ENCODE measurements at places on chromosomes 12 and 14.

- DNase-seq: no peak
These were observed 172.0 kb downstream of the BCAT1 start for GRCh38 chr12:24776861-24777260.

DNA sequence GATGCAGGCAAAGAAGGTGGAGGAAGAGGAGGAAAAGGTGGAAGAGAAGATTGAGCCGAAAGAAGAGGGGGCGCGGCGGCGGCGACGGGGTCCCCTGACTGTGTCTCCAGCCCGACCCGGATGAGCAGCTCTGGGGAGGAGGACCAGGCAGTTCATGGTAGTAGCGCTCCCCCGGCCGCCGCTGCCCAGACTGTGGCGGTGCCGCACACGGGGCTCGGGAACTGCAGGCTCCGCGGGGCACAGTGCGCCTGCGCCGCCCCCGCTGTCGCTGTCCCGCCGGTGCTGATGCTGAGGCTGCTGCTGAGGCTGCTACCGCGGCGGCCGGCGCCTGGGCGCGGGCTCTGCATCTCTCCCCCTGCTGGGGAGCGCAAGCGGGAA, at the start of gene KCNH5:
Gene KCNH5, minus strand, starts transcription at position 225 of the 378 bp plus-strand sequence. CDS start 272 bp downstream, outside the sequence.
- no peak for DNase-seq

DNA sequence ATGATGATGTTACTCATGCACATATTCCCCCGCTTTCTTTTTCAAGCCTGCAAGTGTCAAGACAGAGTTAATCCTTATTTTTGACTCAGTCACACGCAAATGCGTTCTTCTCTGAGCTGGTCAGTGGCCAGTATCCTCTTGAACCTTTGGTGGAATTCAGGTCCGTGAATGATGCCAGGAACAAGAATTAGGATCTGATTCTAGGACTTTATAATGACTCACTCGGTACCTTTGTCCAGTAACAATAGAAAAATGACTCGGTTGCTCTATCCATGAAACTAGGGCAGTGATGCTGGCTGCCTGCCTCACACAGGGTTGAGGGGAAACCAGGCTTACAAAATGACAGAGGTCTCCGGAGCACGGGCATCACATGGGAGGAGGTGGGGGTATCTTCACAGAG, 185.8 kb upstream of the NUDT4 start:
- DNase-seq: no peak

DNA sequence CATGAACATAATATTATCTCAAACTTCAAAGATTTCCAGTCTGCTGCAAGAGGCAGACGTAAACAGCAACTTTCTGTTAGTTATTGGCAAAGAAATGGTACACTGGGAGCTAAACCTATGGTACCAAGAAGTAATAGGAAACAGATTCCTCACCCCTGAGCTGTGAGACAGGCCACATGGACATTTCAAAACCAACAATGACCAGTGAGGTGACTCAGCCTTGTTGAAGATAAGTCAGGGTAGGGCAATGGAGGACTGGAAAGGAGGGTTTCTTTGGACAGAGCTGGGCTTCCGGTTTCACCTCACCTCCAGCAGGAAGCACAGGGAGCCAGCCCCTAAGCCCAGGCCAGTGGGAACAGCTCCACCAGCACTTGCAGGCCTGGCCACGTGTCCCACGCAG, 1320.5 kb downstream of the AACS start:
- DNase-seq: no peak

DNA sequence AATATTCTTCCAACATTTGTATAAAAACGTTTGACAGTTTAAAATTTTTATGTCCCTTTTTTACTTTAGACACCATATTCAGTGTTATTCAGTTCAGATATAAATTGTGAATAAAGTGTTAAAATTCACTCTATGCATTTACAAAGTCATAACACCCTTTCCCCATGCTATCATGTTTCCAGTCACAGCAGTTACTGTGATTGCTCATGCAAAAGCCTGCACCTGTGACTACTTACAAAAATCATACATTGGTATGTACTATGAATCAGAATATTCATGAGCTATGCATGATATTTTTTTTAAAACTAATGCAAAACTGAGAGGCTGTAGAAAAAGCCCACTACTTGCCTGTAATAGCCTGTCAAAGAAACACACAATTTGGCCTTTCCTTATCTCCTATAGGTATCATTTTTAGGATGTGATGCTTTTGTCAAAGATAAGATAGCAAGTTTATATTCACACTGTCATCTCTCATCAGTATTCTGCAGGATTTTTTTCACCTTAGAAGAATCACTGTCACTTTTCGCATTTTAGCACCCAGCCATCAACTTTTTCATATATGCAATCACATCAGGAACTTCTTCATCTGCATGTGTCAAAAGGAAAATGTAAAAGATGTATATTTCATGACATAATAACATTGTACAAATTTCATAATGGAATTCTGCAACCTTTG, 443.2 kb downstream of the C12orf50 start:
- no peak for DNase-seq

- DNase-seq: no peak
These were observed 65.3 kb downstream of the FOXN3 start for GRCh38 chr14:89351516-89352404.

- no peak for DNase-seq
These were observed 7.4 kb downstream of the PKP2 start for GRCh38 chr12:32889011-32889760.

DNA sequence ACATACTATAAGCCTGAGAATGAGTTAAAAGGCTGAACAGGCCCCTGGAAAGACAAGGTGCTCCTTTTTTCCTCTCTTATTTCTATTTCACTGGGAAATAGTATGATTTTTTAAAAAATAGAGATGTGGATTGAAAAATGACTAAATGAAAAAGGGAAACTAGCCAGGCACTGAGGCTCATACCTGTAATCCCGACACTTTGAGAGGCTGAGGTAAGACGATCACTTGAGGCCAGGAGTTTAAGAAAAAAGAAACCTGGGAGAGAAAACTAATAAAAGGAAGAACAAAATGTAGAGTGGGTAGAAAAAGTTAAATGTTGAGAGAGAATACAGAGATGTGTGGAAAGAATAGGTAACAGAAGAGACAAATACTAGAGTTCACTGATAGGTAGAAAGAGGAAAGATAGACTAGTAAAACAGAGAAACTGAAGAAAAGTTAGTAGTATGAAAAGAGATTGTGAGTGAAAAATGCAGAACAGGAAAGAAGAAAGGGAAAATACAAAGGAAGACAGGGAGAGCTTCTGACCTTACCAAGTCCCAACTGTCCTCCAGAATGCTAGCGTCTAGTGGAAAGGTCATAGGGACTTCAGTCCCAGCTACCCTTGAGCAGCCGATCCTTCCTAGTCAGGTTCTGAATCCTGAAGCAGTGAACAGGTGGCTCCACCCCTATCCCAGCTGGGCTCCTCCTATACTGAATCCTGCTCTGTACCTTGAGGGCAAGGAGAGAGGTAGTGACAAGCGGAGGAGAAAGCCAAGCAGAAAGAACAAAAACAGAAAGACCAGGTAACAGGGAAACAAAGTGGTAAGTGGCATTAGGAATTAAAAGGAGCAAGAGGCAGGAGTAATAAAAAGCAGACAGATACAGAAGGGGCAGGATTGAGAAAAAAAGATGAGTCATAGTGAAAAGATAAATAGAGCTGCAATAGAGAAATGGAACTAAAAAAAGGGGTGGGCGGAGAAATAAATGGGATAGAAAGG, 7.3 kb downstream of the TMEM116 start:
- no peak for DNase-seq

DNA sequence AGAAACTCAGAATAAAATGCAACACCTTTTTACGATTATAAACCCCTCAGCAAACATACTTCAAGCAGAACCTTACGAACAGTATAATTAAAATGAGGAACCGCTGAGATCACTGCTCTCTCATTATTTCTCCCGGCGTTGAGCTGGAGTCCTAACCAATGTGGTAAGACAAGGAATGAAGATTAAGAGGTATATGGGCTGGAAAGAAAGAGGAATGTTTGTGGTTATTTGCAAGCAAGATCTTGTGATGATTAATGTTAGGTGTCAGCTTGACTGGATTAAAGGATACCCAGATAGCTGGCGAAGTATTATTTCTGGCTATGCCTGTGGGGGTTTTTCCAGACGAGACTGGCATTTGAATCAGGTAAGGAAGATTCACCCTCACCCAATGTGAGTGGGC, 10.3 kb upstream of the ZNF84 start:
- DNase-seq: no peak

DNA sequence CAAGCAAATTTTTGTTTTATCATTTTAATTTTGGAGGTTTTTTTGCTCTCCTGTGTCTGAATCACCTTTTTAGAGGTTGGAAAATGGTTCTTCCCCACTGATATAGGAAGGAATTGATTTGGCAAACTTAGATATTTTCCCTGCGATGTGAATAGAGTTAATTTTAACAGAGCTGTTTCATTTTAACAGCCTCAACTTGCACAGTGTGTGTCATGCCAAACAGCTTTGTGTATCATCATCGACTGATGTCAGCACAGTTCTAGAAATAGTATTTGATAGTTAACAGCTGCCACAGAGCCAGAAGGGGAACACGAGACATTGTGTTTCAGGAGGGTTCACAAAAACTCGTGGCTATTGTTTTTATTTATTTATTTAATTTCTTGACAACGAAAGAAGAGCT, 243.1 kb upstream of the FOXN3 start:
- no peak for DNase-seq

DNA sequence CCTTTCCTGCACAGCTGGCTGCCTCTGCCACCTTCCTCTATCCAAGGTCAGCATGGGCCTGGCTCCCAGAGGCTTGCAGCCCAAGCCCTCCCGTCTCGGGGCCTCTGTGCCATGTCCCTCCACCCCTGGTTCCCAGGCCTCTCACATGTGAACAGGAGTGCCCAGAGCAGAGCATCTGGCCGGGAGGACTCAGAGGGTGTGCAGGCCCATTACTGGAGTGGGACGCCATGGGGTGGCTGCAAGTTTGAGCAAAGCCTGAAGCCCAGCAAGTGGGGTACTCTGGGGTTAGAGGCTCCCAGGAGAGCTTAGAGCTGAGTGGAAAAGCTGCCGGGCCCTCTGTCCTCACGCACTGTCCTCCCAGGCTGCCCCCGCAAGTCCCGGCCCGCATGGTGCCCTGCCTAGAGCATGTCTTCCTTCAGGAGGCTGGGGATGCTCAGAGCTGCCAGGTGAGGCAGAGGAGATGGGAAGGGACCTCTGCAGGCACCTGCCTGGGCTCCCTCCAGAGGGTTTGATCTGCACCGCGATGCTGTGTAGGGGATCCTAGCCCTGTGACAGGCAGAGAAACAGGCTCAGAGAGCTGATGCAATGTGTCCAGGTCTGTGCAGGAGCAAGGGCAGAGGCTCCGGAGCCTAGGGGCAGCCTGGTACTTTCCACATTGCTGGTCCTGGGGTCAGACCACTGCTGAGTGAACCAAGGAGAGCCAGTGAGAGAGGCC, 39.8 kb downstream of the DIO3 start:
- DNase-seq: no peak

DNA sequence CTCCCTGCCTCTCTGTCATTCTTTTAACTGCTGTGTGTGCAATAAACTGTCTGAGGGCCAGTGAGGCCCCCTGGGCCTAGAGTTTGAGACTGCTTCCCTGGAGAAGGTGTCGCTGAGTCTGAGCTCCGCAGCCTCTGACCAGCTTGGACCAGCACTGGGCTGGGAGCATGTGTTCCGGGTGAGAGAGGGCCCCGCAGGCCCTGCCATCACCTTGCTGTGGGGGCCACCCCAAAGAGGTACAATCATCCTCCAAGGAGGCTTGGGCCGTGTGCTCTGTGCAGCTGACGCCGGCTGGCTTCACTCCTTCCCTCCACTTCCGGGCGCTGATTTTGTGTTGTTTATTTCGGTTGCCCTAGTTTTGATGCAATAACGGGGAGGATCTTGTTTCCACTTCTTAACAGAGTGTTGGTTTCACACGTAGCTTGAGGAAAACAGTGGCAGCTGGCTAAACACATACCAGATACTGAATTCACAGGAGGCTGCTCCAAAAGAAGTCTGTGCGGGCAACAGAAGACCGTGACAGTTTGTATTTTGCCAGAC, 121.6 kb downstream of the TMEM132C start:
- DNase-seq: no peak

DNA sequence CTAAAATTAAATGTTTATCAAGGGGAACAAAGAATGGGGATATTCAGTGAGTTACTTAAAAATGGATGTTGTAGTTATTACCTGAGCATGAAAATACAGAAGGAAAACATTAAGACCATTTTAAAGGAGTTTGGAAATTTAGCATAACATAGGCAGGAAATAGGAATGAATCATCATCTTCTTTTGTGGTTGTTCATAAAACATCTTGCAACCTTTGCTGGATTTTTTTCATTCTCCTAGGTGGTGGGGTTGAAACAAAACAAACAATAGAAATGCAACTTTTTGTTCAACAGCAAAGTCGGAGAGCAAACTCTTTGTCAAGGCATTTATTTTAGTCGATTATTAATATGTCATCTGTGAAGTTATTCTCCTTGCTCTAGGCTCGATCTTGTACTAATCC, 275.1 kb downstream of the IPO8 start:
- peak; percentile 22 for DNase-seq

DNA sequence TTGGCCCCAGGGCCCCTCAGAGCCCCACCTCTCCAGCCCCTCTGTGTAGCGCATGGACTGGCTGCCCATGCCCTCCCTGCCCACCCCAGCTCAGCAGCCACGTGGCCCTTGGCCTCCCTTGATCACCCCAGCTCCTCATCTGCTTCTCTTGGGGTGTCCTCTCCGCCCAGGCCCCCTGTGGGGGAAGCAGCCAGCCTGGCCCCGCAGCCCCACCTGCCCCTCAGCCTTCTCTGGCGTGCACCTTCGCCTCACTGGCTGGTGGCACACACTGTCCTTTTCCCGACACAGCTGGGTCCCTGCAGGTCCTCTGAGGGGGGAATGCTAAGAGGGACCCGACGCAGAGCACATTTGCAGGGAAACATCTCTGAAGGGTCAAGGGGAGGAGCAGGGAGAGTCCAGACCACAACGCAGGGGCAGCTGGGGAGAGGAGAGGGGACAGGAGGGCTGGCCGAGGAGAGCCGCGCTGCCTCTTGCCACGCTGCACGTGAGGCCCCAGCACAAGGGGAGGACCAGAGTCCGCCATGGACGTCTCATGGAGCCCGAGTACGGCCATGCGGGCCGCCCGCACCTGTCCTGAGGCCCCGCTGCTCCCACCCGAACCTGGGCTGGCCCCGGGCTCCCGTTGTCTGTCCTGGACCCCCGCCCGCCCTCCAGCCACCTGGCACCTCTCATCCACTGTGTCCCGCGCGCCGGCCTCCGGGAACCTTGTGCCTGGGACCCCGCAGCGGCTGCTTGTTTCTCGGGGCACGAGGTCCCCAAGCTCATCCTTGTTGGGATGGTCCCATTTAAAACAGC, 36.1 kb downstream of the PACS2 start:
- DNase-seq: no peak

DNA sequence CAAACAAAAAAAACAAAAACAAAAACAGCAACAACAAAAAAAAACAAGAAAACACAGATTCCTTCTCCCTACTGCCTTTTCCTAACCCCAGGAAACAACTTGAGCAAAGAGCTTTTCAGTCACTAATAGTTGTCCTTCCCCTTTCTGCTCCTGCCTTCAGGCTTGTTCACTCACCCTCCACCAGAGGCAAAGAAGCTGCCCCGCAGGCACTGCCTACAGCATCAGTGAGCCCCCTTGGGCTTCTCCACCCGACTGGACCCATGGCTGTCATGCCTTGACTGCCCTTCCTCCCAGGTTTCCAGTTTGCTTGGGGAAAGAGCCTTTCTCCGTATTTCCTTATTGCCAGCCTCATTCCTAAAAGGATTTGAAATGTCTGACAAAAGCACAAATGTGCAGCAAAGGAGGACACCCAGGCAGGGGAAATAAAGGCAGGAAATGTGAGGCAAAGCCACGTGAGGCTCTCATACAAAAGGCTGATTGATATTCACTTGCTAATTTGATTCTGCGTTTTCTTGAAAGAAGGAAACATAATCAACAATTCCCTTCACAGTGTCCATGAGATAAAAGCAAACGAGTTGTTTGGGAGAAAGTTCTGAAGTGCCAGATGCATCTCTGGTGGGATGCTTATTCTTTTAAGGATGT, 85.7 kb downstream of the GPATCH2L start:
- DNase-seq: no peak

GRCh38 chr12:130619385-130620001, 96.6 kb downstream of the RIMBP2 start:
- DNase-seq: no peak

Measured in non-pigmented ciliary epithelial cell (primary cell).